ENCODE measurements at places on chromosomes 3 and 15. TPM values are rescaled to one million over a fixed set of nuclear protein-coding genes. Genes with fewer than 3 reads are reported as not detected.

DNA sequence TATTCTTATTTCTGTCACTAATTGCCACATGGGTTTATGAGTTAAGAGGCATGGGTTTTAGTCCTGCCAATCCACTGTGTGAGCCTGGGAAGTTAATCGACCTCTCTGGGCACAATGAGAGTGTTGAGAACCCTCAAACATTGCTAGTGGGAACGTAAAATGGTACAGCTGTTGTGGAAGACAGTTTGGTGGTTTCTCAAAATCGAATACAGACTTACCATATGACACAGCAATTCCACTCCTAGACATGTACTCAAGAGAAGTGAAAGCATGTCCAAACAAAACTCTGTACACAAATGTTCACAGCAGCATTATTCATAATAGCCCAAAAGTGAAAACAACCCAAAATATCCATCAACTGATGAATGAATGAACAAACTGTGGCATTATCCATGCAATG lies 5.7 kb upstream of the GNB5 start:
- no peak for DNase-seq

The NANOGP8 gene
- not detected for polyA plus RNA-seq

The PLCH1 gene
- polyA plus RNA-seq: not detected

The UCN2 gene
- polyA plus RNA-seq: not detected

The ISLR2 gene
- not detected for polyA plus RNA-seq

GRCh38 chr3:156037356-156037755 lies 83.0 kb upstream of the KCNAB1 start:
- no peak for DNase-seq

DNA sequence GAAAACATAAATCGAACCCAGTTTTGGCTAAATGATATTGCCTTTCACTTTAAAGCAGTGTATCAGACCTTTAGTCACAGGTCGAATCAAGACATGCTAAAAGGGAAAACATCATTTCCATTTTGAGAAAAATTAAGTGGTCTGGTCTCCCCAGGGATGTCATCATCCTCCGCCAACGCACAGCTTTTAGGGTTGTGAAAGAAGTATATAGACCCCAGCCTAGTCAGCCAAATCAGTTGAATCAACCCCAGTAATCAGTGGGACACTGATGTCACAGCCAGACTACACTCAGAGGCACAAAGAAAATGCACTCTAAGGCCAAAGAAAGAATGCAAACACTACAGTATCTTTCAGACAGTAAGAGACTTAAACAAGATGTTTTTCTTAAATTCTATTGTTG lies 187.4 kb downstream of the ZIC4 start:
- no peak for DNase-seq

- no peak for DNase-seq
Observed at GRCh38 chr3:159996018-159996417, 7.4 kb downstream of the IL12A start.

Measured in CD4-positive, CD25-positive, alpha-beta regulatory T cell (primary cell).